ENCODE measurements at places on chromosomes 2 and 18.

DNA sequence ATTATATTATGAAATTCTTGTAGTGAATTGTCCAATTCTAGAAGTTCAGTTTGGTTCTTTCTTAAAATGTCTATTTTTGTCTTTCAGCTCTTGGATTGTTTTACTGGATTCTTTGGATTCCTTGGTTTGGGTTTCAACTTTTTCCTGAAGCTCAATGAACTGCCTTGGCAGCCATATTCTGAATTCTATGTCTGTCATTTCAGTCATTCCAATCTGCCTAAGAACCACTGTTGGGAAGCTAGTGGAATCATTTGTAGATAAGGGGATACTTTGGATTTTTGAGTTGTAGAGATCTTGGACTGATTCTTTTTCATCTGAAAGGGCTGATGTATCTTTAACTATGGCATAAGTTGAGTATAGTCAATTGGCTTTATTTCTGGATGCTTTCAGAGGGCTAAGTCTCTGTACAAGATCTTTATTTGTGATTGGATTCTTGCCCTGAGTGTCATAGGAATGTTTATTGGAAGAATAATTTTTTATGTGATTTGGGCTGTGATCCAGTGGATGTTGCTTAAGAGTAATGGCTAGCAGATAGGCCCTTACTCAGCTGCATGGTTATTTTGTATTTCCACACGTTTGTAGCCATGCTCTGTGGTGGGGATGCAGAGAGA lies 42.3 kb downstream of the SERPINB7 start:
- no peak for DNase-seq

DNA sequence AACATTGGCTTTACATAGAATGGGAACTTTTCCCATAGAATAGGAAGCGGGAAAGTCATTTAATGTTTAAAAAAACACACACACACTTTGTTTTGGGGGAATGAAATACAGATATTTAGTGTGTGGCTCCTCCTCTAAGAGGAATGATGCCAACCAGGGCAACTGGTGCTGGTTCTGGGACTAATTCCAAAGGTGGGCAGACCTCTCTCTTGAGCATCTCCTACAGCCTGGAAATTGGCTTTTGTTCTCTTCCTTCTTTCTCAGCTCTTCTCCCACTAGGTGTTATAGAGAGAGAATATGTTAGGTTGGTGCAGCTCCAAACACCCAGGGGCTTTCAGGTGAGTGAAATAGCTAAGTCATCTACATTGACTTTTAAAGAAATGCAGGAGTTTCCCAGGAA lies 190.1 kb downstream of the RAD51AP2 start:
- no peak for DNase-seq

DNA sequence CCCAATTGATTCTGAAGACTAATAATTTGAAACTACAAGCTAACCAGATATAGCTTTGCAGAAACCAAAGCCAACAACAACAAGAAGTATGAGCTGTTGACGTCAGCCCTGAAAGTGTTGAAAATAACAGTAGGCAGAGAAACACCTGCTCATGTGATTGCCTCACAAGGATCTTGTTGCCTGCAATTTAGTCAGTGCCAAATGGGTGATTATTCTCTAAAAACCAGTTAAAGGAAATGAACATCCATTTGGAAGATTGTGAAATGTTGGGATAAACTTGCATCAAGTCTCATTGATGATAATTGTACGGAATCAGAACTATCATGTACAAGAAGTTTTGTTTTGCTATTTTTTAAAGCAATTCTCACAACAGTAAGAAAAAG lies 2.8 kb downstream of the CYTIP start:
- DNase-seq: peak; percentile 43

GRCh38 chr2:164896226-164896625 lies 54.6 kb upstream of the COBLL1 start:
- DNase-seq: no peak

DNA sequence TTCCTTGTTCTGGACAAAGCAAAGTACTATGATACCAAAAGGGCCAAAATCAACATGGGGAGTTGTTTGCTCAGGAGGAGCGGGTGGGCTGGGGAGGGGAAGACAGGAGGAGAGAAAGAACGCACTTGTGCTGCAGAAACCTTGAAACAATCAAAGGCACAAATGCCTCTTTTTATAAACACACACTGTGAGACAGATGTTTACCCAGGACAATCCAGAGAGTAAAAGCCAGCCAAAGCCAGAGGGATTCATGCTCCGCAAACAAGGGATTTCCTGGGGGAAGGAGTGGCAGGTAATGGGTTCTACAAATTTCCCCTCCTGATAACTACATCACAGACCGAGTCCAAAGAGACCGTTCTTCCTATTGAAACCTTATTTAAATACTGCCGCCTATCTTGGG lies 323.5 kb upstream of the SKOR2 start:
- no peak for DNase-seq

DNA sequence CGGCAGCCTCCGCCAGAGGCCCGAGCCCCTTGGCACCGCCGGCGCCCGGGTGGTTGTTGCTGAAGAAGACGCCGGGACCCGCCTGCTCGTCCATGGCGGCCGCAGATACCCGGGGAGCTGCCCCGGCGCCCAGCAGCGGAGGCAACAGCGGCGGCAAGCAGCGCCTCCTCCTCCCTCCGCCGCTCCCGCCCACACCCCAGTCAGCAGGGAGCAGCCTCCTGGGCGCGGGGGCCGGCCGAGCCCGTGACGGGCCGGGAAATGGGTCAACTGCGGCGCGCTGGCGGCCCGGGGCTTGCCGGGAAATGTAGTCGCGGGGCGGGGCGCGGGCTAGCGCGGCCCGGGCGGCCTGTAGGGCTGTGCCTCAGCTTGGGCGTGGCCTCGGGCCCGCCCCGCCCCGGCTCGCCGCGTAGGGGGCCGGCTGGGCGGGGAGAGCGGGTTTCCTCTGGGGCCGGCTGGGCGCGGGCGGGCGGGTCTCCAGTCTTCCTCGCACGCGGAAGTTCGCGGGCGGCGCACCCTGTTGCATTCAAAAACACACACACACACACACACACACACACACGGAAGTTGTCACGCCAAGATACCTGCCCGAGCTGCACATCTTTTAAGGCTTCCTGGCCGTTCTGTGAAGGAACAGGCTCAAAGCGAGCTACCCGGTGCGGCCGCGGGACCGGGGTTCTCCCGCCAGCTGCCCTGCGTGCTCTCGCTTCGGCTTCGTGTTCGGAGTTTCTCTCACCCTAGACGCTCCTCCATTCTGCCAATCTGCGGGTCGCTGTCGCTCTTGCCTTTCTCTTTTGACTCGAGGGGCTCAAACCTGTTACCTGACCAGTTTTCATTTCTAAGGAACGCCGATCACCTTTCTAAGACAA lies at the start of gene STRN:
STRN (minus strand) TSS at position 167 of the 866 bp plus-strand sequence; CDS start at position 94, 73 bp downstream.
- peak; percentile 96 for DNase-seq

- DNase-seq: no peak
Observed at GRCh38 chr2:74036450-74037195, 51.9 kb downstream of the TET3 start.

GRCh38 chr2:7692657-7693161 lies 775.5 kb downstream of the RNF144A start:
- DNase-seq: no peak

- no peak for DNase-seq
Observed at GRCh38 chr2:203360833-203361430, 32.7 kb downstream of the ABI2 start.

DNA sequence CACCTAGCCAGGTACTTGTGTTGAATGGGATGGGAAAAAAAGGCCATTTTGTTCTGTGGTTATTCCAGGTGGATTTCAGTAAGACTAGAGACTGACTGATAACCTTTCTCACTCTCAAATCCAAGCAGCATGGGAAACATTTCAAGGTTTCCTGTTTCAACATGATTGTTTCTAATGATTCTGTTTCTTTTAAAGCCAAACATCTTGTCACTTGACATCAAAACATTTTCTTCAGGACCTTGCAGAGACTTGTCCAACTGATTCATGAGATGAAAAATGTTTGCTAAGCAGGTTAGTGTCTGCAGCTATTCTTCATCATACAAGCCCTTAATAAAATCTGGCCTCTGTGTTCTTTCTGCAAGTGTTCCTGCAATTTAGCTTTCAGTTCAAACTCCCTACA lies 456.5 kb upstream of the CWC22 start:
- DNase-seq: no peak

DNA sequence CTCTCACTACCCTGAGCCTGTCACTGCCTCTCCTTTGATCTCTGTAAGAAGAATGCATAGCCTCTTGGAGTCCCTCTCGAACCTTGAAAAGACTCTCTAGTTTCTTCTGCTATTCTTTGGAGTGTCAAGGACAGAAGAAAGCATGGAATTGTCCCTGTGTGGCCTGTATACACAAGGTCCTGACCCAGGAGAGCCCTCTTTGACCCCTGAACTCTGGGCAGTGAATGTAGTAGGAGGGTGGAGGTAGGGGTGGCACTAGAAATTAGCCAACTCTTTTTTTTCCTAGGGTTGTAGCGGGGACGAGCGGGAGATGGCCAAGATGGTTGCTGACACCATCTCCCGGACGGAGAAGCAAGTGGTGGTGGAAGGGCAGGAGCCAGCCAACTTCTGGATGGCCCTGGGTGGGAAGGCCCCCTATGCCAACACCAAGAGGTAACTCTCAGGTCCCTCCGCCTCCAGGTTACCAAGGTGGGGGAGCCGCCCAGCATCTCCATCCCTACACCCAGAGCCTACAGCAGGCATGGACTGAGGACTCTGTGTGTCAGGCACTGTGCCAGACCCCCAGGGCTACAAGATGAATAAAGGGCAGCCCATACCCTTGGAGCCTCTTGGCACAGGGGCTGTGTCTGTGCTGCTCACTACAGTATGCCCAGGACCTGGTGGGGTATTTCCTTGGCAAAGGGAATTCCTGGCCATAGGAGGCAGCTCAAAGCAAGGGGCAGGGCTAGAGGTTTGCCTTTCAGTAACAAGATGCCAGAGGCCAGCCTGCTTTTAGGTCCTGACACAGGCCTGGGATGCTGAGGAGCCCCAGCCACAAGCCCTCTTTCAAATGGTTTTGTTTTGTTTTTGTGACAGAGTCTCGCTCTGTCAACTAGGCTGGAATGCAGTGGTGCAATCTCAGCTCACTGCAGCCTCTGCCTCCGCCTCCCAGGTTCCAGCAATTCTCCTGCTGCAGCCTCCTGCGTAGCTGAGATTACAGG lies 16.4 kb downstream of the VIL1 start:
- no peak for DNase-seq

DNA sequence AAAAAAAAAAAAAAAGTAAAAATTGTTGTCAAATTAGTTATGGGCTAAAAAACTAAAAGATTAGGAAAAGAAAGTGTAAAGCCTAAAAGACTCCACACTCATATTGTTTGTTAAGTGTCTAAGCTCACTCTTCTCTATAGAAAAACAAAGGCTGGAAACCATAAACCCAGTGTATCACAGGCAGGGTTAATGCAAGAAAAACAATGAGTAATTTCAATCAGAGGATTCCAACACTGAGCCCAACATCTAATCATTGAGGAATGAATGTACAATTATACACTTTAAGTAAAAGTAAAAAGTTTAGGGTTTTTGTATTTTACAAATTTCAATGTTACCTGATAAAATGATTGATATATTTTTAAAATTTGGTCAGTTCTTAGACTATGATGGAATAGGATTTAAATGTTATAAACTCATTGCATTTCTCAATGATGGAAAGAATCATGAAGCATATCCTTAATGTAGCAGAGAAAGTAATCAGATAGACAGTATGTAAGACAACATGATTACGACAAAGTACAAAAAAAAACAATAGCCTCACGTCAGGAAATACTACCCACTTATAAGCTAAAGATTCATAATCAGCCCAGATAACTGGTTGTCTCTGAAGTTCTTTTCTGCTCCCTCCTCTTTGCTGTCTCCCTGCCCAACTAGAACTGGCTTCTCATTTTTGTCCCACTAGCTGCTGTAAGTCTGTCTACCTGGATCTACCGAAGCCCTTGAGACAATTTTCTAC lies 44.5 kb upstream of the SP3 start:
- DNase-seq: no peak

- no peak for DNase-seq
Observed at GRCh38 chr2:3035385-3036050, 342.1 kb downstream of the EIPR1 start.

GRCh38 chr2:75920859-75921551 lies 210.3 kb upstream of the GCFC2 start:
- DNase-seq: no peak

- DNase-seq: no peak
Observed at GRCh38 chr2:19299522-19299921, 58.9 kb downstream of the OSR1 start.

DNA sequence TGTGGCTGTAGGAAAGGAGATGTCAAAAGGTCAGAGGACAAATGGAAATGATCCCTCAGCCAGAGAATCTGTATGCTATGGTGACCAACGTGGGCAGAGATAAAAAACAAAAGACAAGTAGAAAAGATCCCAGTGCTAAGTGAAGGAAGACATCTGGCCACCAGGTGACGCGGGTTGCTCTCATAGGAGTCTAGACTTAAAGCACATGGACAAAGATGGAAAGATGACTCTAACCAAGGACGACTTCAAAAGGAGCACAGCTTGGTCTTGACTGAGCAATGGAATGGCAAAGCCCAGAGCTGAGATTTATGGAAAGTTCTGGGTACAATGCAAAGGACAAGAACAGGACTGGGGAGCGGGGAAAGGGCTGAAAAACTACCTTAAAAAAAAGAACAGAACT lies 96.8 kb downstream of the CLIP4 start:
- DNase-seq: no peak

- DNase-seq: peak; percentile 31
Observed at GRCh38 chr2:227884511-227884947, 13.1 kb downstream of the DAW1 start.

DNA sequence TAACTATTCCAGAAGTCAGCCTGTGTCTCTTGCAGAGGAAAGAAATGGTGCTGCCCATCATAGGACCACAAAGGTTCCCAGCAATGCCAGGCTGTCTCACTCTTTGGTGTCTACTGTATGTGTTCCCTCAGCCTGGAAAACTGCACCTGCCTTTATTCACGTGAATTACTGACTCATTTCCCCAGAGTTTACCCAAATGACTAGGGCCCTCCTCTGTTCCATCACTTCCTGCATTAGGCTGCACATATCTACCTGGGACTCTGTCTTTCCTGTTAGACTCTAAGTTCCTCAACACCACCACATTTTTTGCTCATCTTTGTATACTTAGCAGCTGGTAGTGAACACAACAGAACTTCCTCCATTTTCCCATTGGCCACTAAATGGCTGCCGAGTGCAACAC lies 188.3 kb downstream of the FHOD3 start:
- no peak for DNase-seq

GRCh38 chr18:60311676-60312360 lies 60.8 kb downstream of the MC4R start:
- DNase-seq: no peak

GRCh38 chr18:58402247-58402646 lies 226.6 kb downstream of the ALPK2 start:
- DNase-seq: no peak
